GM18507 (cell line): ENCODE measurements at places on chromosomes 3 and 15.

GRCh38 chr3:148896062-148896461, 31.0 kb downstream of the CPA3 start:
- no peak for DNase-seq

- no peak for DNase-seq
Observed at GRCh38 chr15:101115393-101115785, 136.5 kb downstream of the CHSY1 start.

DNA sequence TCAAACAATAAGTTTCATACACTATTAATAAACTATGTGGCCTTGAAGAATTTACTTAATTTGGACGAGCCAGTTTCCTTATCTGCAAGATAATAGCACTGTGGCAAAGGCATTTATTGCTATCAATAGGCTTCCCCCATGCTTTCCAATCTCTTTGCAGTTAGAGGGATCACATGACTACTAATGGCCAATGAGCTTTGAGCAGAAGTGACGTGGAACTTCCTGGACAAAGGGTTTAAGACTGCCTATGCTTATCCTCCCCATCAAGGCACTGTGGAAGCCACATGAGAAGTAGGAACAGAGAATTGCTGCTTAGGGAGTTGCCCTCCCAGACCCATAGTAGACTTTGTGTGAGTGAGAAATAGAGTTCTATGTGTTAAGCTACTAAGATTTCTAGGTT, 16.7 kb upstream of the ZMAT3 start:
- DNase-seq, result no peak

- DNase-seq, result peak; percentile 47
Observed at GRCh38 chr15:31489801-31490646, 163.4 kb downstream of the KLF13 start.

- no peak for DNase-seq
Observed at GRCh38 chr3:41649129-41649739, 312.7 kb downstream of the ULK4 start.

GRCh38 chr15:89119489-89120478, 31.5 kb downstream of the ABHD2 start:
- DNase-seq, result no peak

GRCh38 chr15:99467853-99468464, 97.8 kb upstream of the MEF2A start:
- DNase-seq, result no peak

GRCh38 chr3:190205739-190206138, 85.0 kb upstream of the P3H2 start:
- no peak for DNase-seq

- DNase-seq, result no peak
Observed at GRCh38 chr3:141059816-141060215, 8.7 kb downstream of the SPSB4 start.

- DNase-seq, result no peak
Observed at GRCh38 chr3:37580237-37580636, 281.4 kb upstream of the CTDSPL start.

GRCh38 chr15:79609506-79609905, 177.4 kb downstream of the MINAR1 start:
- DNase-seq, result no peak
